Left ventricle myocardium superior (tissue), 1 donor: ENCODE measurements at places on chromosomes 7 and 10. TPM values are rescaled to one million over a fixed set of nuclear protein-coding genes. Genes with fewer than 3 reads are reported as not detected.

DNA sequence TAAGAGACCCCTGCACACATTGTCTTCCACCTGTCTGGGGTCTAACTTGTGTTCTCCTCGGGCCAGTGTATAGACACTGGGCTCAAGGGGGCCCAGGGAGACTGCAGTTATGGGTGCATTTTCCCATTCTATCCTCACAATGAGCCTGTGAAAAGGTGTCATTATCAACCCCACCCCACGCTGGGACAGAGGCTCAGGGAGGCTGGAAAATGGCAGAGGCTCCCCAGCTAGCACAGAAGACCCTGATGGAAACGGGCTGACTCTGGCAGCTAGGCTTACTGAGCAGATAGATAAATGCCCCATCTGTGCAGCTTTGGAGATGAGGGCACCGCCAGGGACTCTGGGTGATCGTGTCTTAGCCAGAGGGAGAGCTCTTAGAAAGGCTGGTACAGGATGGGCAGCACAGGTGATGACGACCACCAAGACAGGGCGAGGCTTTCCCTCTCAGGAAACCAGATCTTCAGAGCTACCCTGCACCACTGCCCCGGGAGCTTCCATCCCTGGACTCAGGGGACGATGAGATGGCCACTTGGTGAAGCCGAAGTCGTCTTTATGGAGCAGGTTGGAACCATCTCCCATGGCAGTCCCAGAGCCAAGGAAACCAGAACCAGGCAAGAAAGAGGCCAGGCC lies 58.2 kb upstream of the CHST15 start:
- no peak for DNase-seq

GSTO2 gene
- total RNA-seq = 1.1 TPM

DNA sequence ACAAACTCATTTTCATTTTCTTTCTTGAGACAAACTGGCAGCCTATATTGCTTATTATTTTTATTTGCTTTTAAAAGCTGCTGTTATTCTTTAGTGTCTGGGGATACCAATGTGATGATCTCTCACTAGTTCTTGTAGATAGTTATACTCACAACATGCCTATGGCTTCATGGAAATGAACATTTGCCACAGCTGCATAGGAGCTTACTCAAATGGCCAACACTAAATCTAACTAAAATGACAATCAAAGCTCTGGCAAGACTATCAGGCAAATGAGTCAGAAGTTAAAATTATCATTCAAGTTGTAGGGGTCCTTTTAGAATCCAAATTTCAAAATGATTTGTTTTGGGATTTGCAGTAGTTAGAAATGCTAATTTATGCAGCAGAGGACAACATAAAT lies 225.9 kb downstream of the ANK3 start:
- no peak for DNase-seq

UCN3 gene
- total RNA-seq = not detected

SPDYE5 gene
- not detected for total RNA-seq

- DNase-seq = peak; percentile 92
These were observed 40.3 kb downstream of the FAM53B start for GRCh38 chr10:124703778-124704427.

DNA sequence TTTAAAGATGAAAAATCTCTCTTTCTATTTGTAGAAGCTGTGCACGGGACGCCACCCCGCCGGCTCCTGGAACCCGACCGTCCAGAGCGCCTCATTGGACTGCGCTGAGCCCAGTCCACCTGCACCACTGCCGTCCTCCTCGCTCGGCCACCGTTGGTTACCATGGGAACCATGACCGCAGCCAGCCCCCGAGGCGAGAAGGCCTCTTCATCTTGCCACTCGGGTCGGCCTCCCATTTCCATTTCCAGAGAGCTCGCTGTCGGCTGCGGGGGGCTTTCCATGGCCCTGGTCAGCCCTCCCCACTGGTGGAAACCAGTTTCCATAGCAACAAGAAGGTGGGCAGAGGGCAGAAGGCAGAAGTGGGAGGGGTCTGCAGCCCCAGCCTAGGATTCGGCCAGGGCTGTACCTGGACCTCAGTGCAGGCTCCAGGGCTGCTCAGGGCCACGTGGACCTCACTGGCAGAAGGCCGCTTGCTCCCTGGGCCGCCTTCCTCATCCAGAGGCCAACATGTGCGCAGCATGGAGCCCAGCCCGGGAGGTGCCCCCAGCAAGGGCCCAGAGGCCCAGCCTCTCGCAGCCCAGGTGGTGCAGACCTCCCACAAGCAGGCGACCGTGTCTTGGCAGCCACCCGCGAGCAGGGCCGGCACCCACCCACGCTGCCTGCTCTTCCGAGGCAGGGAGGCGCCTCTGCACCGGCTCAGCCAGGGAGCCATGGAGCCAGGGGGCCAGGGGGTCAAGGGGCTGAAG lies 283.5 kb upstream of the PPP2R2D start:
- DNase-seq = no peak

DNA sequence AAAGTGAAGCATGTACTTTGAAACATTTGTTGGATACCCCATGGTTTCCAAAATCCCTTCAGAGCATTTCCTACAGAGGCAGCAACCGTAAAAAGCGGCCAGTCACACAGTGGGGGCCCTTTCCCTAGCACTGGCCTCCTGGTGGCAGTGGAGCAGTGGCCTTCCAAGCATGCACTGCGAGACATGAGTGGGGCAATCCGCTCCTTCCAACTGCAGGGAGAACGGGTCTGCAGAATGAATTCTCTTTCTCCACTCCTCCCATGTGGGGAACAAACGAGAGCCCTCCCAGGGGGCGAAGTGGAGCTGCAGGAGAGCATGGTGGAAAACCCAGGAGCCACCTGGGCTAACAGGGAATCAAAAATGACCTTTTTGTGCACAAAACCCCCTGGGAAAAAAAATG lies 542.9 kb upstream of the GALNT17 start:
- DNase-seq = no peak

BMPR1A gene
- 48.4 TPM for total RNA-seq

- DNase-seq = no peak
These were observed 175.9 kb downstream of the POU6F2 start for GRCh38 chr7:39153647-39154046.

DNA sequence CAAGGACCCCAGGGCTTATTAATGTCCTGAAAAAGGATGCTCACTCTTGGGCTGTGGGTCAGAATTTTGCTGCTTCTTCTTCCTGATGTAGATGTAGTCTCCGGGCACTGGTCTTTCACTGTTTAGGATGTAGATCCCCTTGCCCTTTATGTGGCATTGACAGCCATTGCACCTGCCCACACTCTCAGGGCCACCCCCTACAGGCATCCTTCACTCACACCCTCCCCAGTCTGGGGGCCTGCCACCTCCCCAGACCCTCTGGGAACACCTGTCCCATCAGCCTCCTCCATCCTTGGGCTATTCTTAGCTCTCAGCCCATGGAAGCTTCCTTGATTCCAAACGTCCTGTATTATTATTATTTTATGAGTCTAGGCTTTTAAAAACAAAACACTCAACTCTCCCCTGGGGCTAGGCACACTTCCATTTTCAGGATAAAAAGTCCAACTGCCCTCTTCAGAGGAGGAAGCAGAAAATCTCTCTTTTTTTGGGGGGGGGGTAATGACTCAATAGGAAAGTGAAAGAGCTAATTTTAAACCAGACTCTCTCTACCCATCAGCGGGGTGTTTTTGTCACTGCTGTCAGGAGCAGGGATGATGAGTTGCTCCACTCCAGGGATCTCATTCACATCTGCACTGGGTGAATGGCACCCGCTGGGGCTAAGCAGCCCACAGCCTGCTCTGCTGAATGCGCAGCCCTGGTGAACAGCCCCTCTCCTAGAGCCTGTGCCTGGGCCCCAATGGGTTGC lies 11.5 kb upstream of the KLRG2 start:
- no peak for DNase-seq

PKD1L1 gene
- 2.8 TPM for total RNA-seq

- no peak for DNase-seq
These were observed 136.8 kb upstream of the MGMT start for GRCh38 chr10:129330211-129330610.

DNA sequence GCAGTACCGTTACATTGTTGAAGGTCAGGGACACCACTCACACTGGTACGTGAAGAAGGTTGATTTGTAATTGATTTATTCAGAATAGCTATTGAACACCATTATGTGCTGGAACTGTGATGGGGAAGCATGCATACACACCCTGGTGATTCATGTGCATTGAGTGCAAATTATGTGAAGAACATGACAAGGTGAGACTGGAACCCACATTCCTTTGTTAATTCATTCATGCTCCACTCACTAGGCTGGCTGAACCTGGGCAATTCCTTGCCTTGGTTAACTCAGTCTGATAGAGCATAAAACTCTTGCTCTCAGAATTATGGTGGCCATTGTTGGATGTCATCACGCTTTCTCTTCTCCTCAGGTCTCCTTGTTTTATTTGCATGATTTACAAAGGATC lies 67.3 kb upstream of the TPK1 start:
- no peak for DNase-seq

ACTL6B gene
- total RNA-seq = not detected
